ENCODE measurements at places on chromosomes 4 and X. TPM values are rescaled to one million over a fixed set of nuclear protein-coding genes. Genes with fewer than 3 reads are reported as not detected.

CT83 gene
- not detected for total RNA-seq

DNA sequence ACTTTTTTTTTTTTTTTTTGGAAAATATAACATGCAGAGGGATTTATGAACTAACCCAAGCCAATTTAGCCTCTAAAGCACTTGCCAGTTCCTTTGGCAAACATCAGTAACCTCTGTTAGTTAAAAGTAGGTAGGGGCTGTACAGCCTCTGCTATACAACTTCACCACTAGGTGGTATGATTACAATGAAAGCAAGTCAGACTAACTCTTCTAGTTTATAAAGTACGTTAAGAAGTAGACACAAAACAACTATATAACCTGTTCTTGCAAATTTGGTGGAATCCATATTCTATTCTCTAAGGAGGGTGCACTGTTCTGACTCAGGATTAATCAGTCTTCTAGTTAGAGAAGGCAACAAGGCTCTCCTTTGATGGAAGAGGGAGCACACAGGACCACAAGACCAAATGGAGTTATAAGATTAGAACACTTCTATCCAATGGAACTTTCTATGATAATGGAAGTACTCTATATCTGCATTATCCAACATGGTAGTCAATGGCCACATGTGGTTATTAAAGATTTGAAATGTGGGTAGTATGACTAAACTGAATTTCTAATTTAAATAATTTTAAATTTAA, 12.8 kb downstream of the AIMP1 start:
- DNase-seq: no peak

DNA sequence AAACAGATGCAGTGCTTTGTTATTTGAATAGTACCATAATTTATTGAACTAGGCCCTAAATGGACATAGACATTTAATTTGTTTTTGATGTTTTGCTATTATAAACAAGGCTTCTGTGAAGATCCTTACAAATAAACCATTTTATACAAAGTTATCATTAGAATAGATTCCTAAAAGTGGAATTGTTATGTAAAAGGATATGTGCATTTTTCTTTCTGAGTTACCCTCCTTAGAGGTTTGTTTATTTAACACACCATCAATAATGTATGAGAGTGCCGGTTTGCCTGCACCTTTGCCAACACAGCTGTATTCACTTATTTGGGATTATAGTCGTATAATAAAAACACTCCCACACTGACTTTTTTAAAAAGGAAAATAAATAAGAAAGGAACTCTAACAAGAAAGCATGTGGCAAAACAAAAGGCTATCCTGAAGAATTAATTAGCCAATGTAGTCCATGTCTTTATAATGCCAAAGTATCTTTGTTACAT, 84.8 kb downstream of the PAK3 start:
- DNase-seq: no peak

ADAM29 gene
- total RNA-seq: not detected

S100G gene
- not detected for total RNA-seq

SLC4A4 gene
- 2.9 TPM for total RNA-seq

GRCh38 chr4:124783847-124784246, 71.3 kb upstream of the ANKRD50 start:
- DNase-seq: no peak

DNA sequence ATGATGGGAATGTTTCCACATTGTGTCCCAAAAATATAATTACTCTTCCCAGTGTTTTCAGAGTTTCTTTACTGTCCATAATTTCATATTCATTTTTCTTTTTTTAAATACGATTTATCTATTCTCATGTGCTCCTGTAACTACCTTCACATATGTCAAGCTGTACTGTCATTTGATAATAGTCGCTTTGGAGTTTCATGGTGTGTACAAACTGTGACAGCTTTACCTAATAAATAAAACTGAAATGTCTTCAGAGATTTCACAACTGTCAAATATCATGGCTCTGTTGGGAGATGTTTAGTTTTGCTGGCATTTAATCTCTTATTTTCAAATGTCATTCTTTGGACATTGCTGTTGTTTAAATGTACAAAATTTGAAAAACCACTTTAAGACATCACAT, 450.2 kb downstream of the TLL1 start:
- no peak for DNase-seq

- no peak for DNase-seq
Measured at GRCh38 chr4:48047421-48047844, 30.9 kb downstream of the NIPAL1 start.

GRCh38 chr4:153466949-153467896, 1.1 kb downstream of the TMEM131L start:
- DNase-seq: no peak

OTC gene
- not detected for total RNA-seq

SCD5 gene
- total RNA-seq: 22.1 TPM

GRCh38 chr4:83191026-83191425, 76.5 kb upstream of the PLAC8 start:
- peak; percentile 18 for DNase-seq

HTATSF1 gene
- 50.7 TPM for total RNA-seq

- DNase-seq: no peak
Measured at GRCh38 chr4:175424111-175424510, 388.0 kb downstream of the GPM6A start.

DNA sequence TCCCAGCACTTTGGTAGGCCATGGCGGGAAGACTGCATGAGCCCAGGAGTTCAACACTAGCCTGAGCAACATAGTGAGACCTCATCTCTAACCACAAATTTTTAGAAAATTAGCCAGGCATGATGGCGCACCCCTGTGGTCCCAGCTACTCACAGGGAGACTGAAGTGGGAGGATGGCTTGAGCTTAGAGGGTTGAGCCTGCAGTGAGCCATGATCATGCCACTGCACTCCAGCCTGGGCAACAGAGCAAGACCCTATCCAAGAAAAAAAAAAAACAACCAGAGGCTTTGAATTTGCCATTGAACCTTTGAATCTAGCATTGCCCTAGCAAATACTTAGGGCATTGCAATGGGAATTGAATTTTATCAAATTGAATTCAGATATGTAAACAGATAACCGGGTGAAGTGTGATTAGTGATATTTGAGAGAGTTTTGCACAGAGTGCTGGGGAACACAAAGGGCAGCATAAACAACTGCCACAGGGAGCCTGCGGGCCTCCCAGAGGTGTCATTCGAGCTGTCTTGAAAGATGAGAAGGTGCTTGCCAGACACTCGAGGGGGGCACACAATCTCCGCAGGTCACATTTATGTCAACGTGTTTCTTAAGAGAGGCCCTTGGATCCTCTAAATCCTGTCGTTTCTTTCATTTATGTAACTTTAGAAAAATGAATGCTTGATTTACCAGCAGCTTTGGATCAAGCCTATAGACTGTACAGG, 200.3 kb downstream of the AASDH start:
- DNase-seq: no peak

DNA sequence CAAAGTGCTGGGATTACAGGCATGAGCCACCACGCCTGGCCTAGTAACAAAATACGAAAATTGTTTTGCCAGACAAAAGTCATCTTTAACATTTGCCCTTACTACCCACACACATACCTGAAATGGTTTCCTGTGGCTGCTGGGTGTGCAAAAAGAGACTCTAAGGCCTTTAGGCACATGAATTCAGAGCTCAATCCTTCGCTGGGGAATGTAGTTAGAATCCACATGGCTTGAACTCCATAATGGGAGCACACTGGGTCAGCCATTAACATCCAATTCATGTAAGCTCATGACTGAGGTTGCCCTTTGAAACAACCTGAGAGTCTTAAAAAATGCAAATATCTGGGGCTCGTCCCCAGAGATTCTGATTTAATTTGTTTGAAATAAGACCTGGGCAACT, 87.8 kb downstream of the HPGD start:
- DNase-seq: no peak

DNA sequence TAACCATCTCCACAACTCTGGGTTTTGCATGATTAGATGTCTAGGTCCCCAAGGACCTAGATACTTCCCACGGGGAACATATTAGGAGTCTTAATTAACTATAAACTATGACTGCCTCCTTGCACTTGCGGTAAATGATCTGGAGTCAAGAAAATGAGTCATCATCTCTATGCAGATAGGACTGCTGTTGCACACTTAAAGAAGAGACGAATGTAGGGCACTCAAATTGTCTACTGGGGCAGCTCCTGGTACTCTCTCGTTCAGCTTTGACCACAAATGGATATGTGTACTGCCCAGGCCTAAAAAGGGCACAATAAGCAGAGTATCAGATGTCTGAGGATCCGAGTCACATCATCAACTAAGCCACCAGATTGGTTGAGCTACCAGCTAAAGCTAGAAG, 1783.4 kb upstream of the AGA start:
- DNase-seq: no peak

GRCh38 chr4:41913509-41913908, 21.7 kb upstream of the TMEM33 start:
- no peak for DNase-seq

DNA sequence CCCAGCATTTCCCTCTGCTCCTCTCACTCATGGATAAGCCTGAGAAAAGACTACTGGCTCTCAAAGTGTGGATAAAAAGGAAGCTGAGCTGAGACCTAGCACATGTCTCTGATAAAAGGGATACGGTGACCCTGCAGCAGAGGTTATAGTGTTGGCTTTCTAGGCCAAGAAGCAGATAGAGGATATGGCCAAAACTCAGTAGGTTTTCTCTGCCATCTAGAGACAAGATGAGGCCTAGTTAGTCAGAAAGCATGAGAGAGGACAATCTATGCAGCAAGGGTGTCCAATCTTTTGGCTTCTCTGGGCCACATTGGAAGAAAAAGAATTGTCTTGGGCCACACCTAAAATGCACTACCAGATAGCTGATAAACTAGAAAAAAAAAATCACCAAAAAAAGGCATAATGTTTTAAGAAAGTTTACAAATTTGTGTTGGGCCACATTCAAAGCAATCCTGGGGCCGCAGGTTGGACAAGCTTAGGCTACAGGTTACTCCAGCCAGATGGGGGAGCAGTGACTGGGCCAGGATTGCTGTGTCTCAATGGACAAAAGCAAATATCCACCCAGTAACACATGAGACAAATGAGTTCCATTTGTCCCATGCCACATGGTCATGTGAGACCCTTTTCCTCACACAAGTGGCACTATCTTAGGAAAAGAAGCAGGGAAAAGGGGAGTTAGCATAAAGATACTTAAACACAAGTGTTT, 411.4 kb downstream of the INPP4B start:
- no peak for DNase-seq

- no peak for DNase-seq
Measured at GRCh38 chr4:163071308-163071707, 95.4 kb downstream of the NAF1 start.

DNA sequence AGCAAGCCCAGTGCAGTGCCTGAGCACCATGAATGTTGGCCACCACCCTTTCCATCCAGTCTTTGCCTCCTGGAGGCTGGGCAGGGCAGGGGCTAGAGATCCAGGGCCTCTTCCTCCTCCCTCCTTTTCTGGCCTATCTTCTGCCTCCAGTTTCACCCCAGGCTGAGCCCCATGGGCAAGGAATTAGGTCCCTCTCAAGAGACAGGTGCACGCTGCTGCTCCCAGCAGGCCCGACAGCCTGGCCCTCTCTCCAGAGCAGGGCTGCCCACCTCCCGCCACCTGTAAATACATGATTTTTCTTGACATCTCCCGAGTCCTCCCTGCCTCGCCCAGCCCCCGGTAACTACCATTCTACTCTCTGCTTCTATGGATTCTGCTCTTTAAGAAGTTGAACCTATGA, 57.2 kb upstream of the PSAPL1 start:
- no peak for DNase-seq

GRCh38 chrX:115583496-115584004, 22.6 kb downstream of the PLS3 start:
- no peak for DNase-seq

GRCh38 chrX:15579778-15580747, 20.7 kb downstream of the ACE2 start:
- no peak for DNase-seq

ZAR1 gene
- total RNA-seq: not detected

DNA sequence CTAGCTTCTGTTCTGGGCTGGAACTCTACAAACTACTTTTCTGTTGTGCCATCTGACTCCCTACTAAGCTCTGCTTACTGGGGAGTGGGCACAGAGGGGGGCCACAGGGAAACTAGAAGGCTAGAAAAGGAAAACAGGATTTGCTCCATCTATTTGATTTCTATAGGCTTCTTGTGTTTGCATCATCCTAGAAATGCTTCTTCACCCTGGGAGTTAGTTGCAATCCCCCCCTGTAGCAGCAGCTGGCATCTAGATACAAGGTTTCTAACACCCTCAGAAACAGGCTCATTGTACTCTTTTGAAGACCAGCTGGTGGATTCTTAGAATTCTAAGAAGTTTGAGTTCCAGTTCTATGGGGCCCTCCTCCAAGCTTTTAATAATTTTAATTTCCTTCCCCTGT, 213.4 kb downstream of the TMA16 start:
- no peak for DNase-seq

GRCh38 chrX:10965174-10965798, 145.8 kb upstream of the HCCS start:
- DNase-seq: no peak

SPANXA1 gene
- total RNA-seq: 0.41 TPM

- no peak for DNase-seq
Measured at GRCh38 chrX:88944661-88945060, 197.6 kb downstream of the CPXCR1 start.

- DNase-seq: no peak
Measured at GRCh38 chrX:7568130-7568529, 274.8 kb upstream of the VCX start.

CYTL1 gene
- total RNA-seq: 8.2 TPM

ZMAT1 gene
- 2.8 TPM for total RNA-seq

DNA sequence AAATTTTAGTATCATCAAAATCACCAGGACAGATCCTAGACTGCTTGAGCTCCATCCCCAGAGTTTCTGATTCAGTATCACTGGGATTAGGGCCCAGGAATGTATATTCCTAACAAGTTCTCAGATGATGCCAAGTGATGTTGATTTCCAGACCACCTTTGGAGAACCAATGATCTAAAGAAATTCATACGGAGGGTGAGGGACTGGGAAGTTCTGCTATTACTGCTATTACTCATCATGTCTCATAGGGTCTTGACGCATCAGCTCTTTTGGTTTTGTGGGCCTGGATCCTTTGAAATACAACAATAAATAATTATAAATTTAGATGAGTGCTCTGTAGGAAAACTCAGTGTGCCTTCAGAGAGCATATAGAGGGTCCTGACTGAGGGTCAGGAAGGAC, 59.8 kb upstream of the LGI2 start:
- DNase-seq: no peak

SPIN4 gene
- total RNA-seq: 2.7 TPM

DNA sequence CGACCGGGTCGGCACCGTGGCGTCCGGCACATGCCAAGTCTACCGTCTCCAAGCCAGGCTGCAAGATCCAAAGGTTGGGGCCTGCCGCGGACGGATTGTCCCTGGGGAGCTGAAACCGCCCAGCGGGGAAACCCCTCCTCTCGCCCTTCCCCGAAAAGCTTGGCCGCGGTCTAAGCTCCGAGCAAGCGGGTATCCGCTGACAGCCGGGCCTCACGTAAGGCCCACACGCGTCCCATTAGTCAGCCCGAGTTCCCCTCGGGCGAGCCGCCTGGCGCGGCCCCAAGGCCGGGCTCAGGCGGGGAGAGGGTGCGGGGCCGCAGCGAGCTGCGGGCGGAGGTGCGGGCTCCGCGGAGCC, 6.8 kb upstream of the BCOR start:
- no peak for DNase-seq

DNA sequence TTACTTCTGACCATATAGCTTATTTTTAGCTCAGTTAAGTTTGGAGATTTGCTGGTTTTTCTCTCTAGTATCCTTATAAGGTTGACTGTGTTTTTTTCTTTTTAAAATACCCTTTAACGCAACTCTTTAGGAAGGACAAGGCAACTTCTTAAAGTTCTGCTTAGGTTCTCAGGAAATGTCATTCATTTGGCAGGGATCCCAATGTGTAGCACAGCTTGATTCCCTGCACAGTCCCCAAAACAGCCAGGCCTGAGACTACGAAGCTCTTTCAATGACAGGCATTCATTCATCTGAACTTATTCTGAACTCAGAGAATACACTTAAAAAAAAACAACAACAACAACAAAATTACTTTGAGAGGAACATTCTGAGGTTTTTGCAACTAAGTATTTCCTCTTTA, 1765.8 kb downstream of the PCDH7 start:
- DNase-seq: no peak

Measured in kidney epithelial cell (primary cell).